ENCODE measurements at places on chromosomes 2 and 18.

DNA sequence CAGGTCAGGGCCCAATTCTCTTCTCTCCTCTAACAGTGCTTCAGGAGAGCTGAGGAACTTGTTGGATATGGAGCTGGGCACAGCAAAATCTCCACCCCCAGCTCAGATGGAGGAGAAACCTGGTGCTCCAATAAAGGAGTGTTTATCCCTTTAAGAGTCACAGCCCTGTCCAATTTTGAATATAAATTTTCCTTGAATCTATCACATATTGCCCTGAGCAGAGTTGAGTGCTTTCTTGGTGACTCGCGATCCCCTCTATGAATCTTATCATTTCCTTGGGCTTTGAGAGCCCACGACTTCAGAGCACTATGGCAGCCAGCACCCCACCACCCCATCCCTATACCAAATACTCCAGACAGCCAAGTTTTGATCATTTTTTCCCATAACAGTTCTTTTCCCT, 34.4 kb upstream of the SMAD7 start:
- no peak for DNase-seq

DNA sequence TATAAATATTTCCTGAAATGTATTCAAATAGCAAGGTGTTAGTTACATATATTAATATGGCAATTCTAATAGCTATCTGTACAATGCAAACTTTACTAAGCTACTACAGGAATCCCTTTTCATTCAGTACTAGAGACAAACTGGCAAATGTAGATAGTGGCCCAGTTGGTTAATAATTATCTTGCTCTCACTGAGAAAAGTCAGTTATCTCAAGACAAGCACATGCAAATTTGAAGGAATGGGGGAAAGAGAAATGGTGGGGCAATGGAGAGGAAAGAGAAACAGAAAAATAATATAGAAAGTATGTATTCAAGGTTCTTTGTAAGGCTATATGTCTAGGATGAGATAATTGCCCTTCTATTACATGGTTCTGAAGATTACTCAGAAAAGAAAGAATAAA, 280.0 kb downstream of the FIGN start:
- no peak for DNase-seq

DNA sequence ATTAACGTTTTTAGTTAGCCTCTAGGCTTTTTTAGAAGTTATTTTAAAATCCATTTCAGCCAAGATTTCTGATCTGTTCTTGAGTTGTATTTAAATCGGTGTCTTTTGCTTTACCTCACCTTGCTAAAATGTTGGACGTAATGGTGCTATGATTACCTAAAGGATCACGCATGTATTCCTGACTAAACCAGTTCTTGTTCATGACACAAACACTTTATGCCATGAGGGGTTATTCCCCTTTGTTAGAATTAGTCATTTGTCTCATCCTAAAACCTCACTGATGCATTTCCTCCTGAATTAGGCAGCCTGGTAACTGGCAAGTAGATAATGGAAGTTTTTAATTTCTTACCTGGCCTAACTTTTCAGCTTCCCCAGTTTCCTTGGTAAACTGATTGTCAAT, 185.4 kb upstream of the TANK start:
- DNase-seq, result no peak

GRCh38 chr2:26612522-26613240, 28.5 kb downstream of the CIB4 start:
- no peak for DNase-seq

GRCh38 chr2:8364668-8365067, 317.2 kb upstream of the ID2 start:
- DNase-seq, result no peak

DNA sequence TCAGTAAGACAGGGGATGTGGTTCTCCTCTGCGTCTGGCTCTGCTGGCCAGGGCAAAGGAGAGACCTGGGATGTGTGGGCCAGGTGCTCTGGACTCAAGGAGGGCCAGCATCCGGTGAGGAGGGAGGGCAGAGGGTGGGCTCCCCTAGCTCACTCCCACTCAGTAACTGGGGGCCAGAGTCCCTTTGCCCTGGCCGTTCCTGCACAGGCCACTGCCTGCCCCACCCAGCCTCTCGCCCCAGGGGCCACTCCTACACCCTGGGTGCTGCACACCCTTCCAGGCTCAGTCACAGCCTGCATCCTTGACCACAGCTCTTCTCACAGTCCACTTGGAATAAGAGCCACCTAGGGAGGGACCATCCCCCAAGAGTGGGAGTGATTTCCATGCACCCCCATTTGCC, 41.0 kb downstream of the SNED1 start:
- no peak for DNase-seq

Data from naive thymus-derived CD8-positive, alpha-beta T cell (primary cell).